KBM-7 (cell line): ENCODE measurements at places on chromosomes 4 and X.

DNA sequence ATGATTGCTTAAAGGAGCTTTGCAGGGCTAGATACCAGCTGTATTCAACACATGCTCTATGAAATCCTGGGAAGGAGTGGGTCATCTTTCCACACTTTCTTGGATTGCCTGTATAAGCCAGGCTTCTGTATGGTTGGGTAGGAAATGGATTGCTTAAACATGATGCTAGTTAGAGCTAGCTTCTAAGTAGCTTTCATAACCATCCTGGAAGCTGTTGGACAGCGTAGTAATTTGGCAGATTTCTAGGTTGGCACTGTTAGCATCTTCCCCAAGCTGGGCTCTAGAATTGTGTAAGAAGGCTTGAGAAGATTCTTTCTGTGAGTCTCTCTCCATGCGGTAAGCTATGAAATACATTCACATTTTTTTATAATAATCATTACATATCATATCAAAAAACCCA, 127.3 kb downstream of the LINC00632 start:
- DNase-seq: no peak

GRCh38 chr4:1290165-1290977, 680 bp downstream of the MAEA start:
- peak; percentile 14 for DNase-seq

DNA sequence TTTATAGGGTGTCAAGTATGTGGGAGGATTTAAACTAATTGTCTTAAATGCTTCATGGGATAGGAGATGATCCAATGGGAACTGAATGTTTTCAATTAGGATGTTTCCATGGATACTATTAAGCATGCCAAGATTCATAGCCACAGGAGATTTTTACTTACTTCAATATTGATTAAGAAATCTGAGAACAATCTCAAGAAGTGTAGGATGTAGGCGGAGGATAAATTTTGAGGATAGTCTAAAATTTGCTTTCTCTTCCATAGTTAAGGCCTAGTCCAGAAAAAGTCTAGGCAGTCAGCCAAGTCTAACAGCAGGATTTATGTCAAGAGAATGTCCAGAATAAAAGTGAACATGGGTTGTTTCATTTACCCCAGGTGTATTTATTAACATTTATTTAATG, 32.8 kb downstream of the REPS2 start:
- DNase-seq: no peak

- peak; percentile 20 for DNase-seq
Measured at GRCh38 chrX:151596282-151596681, 32.8 kb downstream of the PASD1 start.

DNA sequence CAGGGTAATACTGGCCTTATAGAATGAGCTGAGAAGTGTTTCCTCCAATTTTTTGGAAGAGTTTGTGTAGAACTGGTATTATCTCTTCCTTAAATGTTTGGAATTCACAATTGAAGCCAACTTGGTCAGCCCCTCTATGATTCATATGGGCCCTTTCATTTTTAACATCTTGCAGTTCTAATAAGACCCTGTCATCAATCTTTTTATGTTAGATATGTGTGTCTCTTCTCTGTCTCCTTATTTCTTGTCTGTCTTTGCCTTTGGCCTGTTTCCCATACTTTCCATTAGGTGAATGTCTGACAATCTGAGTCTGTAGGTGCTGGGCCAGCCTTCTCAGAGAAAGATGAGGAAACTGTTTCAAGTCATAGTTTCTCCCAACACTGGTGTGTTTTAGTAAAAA, 88.7 kb downstream of the SLC16A2 start:
- no peak for DNase-seq

- DNase-seq: no peak
Measured at GRCh38 chr4:101555341-101555880, 208.1 kb upstream of the PPP3CA start.

GRCh38 chr4:87353592-87353991, 30.9 kb upstream of the HSD17B13 start:
- peak; percentile 41 for DNase-seq

DNA sequence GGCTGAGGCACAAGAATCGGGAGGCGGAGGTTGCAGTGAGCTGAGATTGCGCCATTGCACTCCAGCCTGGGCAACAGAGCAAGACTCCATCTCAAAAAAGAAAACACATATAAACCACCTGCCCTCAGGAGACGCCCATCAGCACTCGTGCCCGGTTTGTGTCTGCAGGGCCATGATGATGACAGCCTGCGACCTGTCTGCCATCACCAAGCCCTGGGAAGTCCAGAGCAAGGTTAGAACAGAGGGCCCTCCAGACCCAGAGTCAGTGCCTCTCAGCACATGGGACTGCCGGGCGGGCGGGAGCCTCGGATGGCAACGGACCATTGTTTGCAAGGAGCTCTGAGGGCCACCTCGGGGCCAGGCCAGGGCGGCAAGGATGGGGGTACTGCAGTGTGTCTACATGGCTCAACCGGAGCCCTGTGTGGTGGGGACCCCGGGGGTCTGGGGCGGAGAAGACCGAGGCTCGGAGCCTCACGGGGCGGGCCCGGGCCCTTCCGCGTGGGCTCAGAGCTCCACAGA, 9.3 kb downstream of the ATP5ME start:
- DNase-seq: no peak

DNA sequence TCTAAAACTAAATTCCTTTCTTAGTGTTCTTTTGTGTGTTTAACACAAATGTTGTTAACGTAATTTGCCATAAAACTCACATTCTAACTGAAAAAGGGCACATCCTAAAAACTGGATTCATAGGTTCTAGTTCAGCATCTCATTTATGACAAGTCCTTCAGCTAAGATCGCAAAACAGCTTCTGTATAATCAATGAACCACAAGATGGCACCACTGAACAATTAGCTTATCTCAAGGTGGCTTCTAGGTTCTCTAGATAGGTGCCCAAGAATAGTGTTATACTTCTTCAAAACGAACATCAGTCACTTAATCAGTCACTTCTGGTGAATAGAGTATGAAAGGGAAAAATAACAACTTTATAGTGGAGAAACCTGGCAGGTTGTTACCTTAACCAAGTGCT, 54.3 kb downstream of the NRK start:
- peak; percentile 24 for DNase-seq

GRCh38 chr4:161629694-161630441, 533.9 kb downstream of the FSTL5 start:
- DNase-seq: no peak

GRCh38 chr4:74714611-74715130, 79.7 kb downstream of the BTC start:
- no peak for DNase-seq

- DNase-seq: no peak
Measured at GRCh38 chr4:7890635-7891393, 48.8 kb downstream of the AFAP1 start.

DNA sequence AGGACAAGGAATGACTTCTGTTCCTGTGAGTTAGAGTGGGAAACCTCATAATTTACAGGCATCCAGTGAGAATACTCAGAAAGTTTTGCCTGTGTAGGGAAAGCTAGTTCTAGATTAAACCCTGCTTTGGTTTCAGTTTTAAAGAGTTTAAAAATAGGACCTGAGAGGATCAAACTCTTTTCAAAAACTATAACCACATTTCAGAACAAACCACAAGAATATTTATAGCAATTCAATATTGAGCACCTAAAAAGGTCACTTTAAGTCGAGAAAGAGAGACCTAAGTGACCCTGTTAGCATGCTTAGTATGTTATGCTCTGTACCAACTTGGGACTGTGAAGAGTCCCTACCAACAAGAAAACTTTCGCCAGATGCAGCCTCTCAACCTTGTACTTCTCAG, 17.4 kb upstream of the PWWP3B start:
- no peak for DNase-seq

GRCh38 chr4:7932287-7932686, 7.4 kb downstream of the AFAP1 start:
- no peak for DNase-seq

DNA sequence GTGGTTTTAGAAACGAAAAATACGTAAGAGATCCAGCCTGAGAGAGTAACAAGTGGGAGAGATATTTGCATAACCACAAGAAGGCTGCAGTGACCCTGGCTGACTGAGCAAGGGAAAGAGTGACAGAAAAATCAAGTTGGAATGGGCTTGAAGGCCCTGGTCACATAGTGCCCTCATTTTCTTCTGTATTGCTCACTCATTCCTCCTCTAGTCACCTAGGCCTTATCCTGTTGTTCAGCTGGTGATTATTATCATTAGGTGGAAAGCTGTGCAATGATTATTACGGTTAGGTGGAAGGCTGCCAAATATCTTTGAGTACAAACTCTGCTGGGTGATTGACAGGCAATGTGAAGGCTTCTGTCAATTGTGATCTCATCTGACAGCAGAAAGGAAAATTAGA, 2384.1 kb downstream of the PCDH7 start:
- no peak for DNase-seq

GRCh38 chr4:133147921-133148689, 989 bp upstream of the PCDH10 start:
- DNase-seq: no peak

- no peak for DNase-seq
Measured at GRCh38 chr4:123816462-123816861, 419.9 kb downstream of the SPRY1 start.

DNA sequence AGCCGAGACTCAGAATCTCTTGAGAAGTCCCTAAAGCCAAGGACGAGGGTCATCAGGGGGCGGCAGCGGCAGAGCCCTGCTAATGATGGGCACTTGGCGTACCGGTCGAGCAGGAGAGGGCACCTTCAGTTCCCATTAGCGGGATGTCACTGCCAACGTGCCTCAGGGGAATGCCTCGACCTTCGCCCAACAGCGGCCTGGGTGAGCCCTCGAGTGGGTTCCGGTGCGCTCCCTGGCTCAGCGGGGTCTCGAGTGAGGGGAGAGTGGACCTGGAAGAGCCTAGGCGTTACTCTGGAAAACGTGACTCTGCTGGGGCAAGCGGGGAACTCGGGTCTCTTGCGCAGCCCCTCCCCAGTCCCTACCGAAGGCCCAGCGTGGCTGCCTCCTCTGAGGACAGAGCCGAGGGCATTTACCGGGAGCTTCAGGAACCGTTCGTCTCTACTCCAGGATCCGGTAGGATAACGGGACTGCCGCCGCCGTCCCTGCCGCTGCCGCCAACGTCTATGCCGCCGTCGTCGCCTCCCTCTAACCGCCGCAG, 36.9 kb downstream of the PGRMC1 start:
- DNase-seq: no peak

- DNase-seq: peak; percentile 11
Measured at GRCh38 chr4:100430451-100430850, 87.4 kb downstream of the EMCN start.

DNA sequence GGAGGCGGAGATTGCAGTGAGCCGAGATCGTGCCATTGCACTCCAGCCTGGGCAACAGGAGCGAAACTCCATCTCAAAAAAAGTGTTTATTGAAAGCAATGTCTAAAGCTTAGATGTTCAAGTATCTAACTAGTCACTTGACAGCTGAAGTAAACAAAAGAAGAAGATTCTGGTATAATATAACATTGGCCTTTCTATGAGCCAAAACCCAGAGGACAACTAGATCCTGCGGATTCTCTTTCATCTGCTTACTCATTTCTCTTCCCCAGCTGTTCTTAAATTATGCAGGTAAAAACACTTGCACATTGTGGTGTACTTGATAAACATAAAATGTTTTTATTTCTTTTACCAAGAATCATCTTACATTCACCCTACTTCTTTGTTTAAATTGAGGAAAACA, 24.1 kb upstream of the AREG start:
- no peak for DNase-seq

GRCh38 chr4:88211473-88212252, 53.2 kb upstream of the ABCG2 start:
- DNase-seq: peak; percentile 80

DNA sequence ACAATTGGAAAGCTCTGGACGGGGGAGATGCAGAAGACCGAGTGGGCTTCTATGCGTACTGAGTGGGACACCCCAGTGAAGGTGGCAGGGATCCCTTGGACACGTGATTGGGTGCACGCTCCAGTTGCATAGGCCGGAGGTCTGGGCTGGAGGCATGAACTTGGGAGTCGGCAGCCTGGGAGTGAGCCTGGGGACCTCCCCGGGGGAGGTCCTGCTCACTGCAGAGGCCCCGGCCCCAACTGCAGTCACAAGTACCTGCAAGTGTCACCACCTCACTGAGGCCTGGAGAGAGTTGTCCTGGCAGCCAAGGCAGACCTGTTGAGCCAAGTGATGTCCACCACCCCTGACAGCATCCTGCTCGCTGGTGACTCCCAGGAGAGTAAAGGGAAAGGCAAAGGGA, 49.3 kb upstream of the HMX1 start:
- no peak for DNase-seq

DNA sequence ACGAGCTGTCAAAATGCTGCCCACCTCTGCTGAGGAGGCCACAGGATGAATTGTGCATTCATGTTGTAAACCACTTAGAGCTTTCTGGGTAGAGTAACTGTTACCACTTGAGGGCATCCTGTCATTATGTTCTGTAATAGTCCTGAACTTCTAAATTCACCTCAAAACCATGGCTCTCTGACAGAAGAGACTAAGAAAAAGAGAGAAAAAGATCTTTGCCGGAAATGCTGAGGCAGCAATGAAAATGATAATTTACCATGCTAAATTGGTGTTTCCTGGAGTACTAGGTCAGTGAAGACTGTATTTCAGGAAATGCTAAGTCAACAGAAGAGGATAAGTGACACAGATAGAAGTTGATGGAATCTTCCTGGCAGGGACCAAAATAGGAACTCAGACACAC, 942.3 kb upstream of the SLIT2 start:
- DNase-seq: no peak

DNA sequence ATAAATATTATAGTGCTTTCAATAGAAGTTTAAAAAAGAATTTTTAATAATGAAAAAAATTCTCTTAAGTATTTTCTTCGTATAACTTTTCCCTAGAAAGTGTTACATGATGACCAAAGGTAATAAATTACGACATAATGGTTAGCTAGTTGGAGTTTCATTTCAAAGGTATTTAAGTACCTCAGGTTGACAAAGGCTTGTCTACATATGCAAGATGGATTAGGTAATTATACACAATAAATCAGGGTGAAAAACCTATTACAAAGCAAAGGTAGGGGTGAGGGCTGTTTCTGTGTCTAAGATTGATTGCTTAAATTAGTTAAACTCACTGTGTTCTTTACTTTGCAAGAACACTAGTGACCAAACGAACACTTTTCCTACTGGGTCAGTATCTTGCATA, 508.5 kb upstream of the FAT1 start:
- DNase-seq: no peak

- peak; percentile 43 for DNase-seq
Measured at GRCh38 chr4:154506253-154506652, 14.7 kb upstream of the DCHS2 start.

DNA sequence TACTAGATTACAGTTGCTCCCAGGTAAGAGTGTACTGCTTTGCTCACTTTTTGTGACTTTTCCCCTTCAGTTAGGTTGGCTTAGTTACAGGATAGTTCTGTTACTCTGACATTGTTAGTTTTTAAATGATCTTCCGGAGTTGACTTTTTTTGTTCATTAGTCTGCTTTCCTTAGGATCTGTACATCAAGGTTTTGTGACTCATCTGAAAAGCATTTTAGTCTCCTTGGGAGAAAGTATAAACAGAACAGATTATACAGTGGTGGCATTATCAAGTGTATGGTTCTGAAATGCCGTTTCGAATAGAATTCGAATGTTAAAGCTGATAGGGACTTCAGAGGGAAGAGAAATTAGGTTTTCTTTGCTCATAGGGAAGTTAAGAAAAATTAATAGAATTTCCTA, 63.3 kb downstream of the USP9X start:
- no peak for DNase-seq
